ENCODE measurements at places on chromosomes 6 and 20. TPM values are rescaled to one million over a fixed set of nuclear protein-coding genes. Genes with fewer than 3 reads are reported as not detected.

DNA sequence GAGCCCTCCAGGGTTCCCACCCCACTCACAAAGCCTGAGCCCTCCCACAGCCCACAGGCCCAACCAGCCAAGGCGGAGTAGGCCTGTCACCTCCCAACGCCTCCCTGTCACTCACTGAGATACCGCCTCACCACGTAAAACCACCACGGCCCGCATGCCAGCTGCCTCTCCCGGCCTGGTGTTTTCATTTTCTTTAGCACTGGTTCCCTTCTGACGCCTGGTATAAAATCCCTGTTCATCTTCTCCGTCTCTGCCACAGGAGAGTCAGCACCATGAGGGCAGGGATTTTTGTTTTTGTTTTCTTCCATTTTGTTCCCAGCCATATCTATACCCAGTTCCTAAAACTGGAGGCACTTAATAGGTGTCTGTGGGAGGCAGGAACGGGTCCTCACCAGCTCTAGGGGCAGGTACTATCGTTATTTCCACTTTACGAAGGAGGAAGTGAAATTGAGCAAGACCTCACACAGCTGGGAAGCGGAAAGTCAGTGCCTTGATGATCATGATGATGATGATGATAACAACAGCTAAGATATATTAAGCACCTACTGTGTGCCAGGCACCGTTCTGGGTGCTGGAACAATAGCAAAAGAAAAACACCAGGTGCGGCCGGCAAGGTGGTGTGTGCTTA is 58.6 kb downstream of the SNAI1 start:
- no peak for DNase-seq

The GLP1R gene
- total RNA-seq = not detected

The TBC1D22B gene
- total RNA-seq = 13.9 TPM

DNA sequence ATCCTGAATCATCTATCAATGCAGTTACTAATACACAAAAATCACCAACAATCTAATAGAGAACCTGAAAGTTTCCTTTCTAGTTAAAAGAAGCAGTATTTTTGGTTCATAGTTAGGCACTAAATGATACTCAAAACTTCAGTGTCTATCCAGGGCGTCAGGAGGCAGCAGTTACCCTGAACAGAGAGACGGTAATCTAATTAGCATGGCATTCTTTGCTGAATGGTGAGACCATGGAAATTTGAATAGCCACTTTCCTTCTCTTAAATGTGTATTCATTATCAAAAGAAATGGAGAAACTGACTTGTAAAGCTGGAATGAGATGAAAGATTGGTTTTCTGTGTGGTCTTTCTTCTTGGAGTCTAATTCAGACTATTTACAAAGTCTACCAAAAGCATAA is 146.6 kb upstream of the BMP5 start:
- DNase-seq = peak; percentile 26

GRCh38 chr6:29451471-29452193 is 5.2 kb downstream of the OR11A1 start:
- DNase-seq = peak; percentile 34

The PRL gene
- not detected for total RNA-seq

GRCh38 chr6:78770765-78771164 is 96.6 kb upstream of the IRAK1BP1 start:
- DNase-seq = peak; percentile 3

GRCh38 chr6:150599199-150600009 is at the start of gene PLEKHG1:
Gene PLEKHG1, plus strand, starts transcription at chr6:150599885. Its CDS starts 133,797 bp downstream, at chr6:150733682.
- DNase-seq = peak; percentile 24

The TBX18 gene
- total RNA-seq = not detected

GRCh38 chr6:108801366-108801765 is 46.9 kb upstream of the ARMC2 start:
- no peak for DNase-seq

GRCh38 chr6:127857051-127857637 is 43.7 kb downstream of the THEMIS start:
- no peak for DNase-seq

All from M059J (cell line).